ENCODE measurements at places on chromosomes 11 and 22.

DNA sequence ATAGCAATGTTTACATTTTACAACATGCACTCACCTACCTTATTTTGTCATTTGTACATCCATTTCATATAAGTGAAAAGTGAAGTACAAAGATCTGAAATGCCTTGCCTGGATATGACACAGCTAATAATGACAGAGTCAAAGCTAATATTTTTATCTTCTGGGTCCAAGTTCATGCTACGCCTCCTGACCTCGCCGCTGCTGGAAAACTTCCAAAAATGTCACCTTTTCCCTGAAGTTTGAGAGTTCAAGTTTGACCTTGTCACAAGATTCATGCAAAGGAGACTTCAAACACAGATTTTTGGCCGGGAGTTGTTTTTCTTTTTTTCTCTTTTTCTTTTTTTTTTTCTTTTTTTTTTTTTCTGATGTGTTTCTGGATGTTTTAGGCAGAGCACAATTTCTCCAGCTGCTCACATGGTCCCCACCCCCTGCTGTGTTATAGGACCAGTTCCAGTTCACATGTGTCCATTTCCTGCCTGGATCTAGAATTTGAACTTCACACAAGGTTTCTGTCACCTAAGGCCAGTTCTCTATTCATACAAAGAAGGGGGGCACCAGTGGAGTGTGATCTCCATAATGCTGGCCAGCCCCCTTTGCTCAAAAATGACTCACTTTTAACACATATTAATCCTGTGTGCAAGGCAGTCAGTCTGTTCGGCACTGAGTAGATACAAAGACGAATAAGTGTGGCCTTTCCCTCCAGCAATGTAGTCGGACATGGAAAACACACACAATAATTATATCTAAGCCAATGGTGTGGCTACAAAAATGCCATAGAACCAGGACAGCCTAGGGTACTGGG is 546.8 kb downstream of the BUD13 start:
- DNase-seq, result no peak

GRCh38 chr11:16778286-16778685 is 39.8 kb downstream of the C11orf58 start:
- no peak for DNase-seq

GRCh38 chr22:42217019-42217751 is 53.3 kb downstream of the TCF20 start:
- no peak for DNase-seq

DNA sequence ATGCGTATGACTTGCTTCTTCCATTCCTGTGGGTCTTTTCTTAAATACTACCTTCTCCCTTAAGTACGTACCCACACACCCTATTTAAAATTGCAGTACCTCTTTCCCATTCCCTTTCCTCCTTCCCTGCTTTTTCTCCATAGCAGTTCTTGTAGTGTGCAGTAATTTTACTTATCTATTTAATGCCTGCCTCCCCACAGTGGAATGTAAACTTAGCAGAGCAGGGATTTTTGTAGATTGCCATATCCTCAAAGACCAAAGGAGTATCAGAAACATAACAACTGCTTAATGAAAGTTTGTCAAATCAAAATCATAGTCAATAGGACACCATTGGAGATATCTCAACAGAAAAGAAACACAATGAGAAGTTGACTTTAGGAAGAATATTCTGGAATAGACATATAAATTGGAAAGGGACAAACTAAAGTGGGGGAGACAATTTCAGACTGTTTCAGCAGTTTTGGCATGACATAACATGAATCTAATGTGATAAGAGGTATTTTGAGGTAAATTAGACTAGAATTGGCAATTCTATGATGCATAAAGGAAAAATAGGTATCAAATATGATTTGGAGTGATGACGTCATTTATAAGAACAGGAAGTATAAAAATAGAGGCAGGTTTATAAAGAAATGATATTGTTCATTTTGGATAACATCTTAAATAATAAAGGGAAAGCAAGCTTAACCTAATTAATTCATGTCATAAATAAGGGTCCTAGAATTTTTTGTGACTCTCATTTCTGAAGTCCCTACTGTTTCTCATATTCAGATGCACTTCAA is 188.4 kb downstream of the SOX6 start:
- no peak for DNase-seq

DNA sequence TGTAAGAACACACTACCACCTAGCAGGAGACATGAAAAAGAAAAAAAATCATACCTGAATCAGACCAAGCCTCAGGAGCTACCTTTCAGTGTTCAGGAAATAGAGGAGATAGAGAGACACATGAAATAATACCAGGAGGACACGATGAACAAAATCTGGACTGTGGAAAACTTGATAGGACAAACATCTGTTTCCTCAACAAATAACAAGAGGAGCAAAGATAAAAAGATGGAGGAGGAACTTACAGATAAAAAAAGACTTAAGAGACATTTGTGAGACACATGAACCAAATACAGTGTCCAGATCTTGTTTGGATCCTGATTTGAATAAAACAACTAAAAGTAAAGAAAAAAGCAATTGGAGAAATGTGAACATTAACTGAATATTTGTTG is 12.4 kb upstream of the KCNE3 start:
- DNase-seq, result no peak

DNA sequence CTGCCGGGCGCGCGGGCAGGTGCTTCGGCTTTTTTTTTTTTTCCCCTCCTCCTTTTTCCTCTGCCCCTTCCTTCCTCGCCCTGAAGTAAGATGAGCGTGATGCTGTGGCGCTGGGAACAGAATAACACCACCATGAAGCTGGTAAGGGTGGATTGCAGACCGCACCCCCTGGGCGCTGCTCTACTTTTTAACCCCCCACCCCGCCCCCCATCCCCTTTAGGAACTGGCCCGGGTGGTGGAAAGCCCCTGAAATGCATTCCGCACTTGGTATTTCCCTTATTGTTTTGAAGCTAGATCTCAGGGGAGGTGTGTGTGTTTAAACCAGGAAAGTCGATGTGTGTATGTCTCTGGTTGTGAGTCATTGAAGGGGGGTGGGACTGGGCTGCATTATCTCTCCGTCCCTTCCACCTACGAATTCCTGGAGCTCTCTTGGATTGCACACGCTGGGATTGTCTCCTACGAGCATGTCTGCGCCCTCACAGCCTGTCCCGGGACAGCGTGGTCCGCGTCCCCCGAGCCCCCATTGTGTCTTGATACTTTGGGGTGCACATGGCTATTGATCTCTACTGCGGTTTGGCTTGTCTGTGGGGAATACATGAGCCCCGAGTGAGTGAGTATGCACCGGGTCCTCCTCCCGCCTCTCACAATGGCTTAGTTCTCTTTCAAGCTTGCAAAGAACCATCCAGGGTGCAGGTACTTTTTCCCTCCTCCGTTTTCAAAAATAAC is 64.9 kb downstream of the NAV2 start:
- DNase-seq, result no peak

Measured in posterior cingulate gyrus (tissue), 11 donors.